ENCODE measurements at places on chromosomes 7 and 10. TPM values are rescaled to one million over a fixed set of nuclear protein-coding genes. Genes with fewer than 3 reads are reported as not detected.

PDZD7 gene
- total RNA-seq: 2.2 TPM

CNPY1 gene
- total RNA-seq: not detected

DNA sequence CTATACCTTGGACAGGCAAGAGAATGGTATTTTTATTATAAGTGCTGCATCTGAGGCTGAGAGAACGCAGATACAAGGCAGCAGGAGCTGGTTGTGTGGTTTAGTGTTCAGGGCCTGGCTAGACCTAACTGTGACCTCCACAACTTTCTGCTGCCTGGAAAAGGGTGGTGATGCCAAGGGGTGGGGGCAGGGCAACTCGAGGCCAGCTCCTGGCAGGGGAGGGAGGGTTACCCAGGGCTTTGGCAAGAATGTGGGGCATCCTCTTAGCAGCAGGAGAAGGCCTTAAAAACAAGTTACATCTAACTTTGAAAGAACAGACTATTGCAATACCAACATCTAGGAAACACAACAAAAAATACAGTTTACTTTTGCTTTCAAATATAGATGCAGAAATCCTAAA is 13.0 kb downstream of the MXI1 start:
- DNase-seq: no peak

- DNase-seq: peak; percentile 4
Measured at GRCh38 chr10:22849077-22849805, 78.6 kb upstream of the ARMC3 start.
